EH (cell line): ENCODE measurements at places on chromosomes 7 and 10.

- peak; percentile 50 for DNase-seq
These were observed 728 bp downstream of the PARD3 start for GRCh38 chr10:34814223-34814912.

DNA sequence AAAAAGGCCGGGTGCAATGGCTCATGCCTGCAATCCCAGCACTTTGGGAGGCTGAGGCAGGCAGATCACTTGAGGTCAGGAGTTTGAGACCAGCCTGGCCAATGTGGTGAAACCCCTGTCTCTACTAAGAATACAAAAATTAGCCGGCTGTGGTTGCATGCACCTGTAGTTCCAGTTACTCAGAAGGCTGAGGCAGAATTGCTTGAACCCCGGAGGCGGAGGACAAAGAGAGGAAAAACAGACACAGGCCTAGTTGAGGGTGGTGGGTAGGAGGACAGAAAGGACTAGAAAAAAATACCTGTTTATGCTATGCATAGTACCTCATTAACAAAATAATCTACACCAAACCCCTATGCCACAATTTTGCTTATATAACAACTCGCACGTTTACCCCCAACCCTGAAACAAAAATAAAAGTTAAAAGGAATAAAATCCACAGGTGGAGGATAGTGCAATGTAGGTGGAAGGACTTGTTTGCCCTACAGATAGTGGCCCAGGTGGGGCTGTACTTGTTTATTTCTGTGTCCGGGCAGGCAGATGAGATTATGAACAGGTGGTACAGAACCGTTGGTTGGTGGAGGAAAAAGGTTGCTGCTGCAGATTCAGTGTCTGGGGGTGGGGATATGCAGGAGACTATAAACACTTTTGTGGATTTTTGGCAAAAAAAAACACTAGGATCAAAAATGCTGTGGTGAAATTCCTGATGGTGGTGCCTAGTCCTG, 5.1 kb downstream of the ZNF680 start:
- no peak for DNase-seq

- DNase-seq: no peak
These were observed 199.9 kb downstream of the CAMK1D start for GRCh38 chr10:12549297-12549696.

GRCh38 chr10:15152556-15152955, 15.9 kb downstream of the NMT2 start:
- DNase-seq: no peak

- peak; percentile 47 for DNase-seq
These were observed 14.9 kb upstream of the PON3 start for GRCh38 chr7:95411036-95411435.

GRCh38 chr10:4807761-4808507, 18.1 kb upstream of the AKR1E2 start:
- DNase-seq: peak; percentile 91

GRCh38 chr7:39459636-39460035, 106.6 kb upstream of the YAE1 start:
- no peak for DNase-seq

GRCh38 chr7:139718141-139718540, 59.7 kb downstream of the HIPK2 start:
- no peak for DNase-seq

DNA sequence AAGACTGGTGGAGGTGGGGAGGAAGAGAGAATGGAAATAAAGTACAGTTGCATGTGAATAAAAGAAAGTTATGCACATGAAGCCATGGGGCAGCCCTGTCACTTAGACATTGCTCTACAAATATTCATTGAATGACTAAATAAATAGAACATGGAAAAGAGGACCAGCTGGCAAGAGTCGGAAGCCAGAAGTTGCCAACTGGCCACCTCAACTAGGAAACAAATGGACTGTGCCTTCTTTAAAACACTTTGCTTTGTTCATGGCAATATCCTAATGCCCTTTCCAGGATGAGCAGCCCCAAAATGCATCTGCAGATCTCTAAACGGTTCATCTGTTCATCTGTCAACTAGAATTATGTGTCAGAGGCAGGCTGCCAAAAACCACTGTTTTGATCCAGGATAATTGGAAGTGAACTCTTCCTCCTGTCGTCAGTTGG, 157.3 kb downstream of the NOC3L start:
- DNase-seq: peak; percentile 46

GRCh38 chr10:121510201-121510771, 88.0 kb downstream of the FGFR2 start:
- DNase-seq: peak; percentile 50

GRCh38 chr10:50431791-50432190, 180.5 kb upstream of the ASAH2 start:
- peak; percentile 60 for DNase-seq

DNA sequence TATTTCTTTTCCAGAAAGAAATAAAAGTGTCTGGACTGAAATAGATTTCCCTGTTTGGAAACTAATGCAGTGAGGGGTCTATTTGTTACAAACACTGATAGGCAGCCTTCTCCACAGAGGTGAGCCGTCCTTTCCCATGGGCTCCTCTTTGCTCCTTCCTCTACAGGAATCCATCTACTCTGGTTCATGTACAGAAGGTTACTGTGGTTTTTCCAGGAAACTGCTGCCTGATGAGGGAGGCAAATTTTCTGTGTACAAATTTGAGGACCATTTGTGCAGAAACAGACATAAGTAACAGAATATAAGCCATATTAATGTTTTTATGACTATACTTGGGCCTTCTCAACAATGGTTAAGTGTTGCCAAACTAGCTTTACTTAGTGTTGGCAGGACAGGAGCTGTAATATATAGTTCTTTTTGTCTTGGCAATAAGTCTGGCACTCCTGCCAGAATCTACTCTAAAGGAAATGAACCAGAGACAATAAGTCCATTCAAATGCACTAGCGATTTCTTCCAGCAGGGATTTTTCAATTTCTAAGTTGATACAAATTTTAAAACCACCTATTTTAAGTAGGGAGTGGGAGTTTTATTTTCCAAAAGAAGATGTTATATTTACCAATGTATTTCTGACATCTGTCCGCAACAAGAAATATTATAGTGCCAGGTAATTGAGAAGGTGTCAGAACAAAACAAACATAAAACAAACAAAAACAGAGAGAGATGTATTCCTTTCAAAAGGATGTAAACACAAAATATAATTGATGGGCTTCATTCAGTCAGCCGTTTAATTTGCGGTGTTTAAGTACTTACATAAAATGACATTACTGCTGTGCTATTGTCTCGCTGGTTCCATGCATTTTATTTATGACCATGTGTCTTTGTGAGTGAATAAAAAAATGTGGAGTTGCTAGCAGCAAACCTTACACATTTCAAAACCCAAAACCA, 91.0 kb upstream of the NFE2L3 start:
- DNase-seq: no peak

- no peak for DNase-seq
These were observed 307.0 kb downstream of the PTPRN2 start for GRCh38 chr7:158280448-158281144.

GRCh38 chr7:30263090-30263710, 21.2 kb upstream of the ZNRF2 start:
- DNase-seq: no peak

DNA sequence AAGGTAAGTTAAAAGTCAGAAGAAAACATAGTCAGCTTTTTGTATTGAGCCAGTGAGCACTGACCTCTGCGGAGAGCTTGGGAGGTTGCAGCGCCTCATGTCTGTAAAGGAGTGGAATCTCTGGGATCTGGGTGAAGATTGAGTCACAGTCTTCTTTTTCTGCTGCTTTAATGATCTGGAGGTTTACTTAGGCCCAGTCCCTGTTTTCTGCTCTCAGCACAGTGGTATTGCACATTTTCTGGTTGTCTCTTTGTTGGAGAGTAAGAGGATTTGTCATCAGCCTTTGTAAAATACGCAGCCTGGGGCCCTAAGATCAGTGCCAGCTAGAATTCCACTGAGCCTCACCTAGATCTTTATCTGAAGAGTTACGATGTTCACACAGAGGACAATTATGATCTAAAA, 58.3 kb upstream of the GJD4 start:
- peak; percentile 91 for DNase-seq

- DNase-seq: no peak
These were observed 46.1 kb downstream of the TNPO3 start for GRCh38 chr7:129008645-129009414.

GRCh38 chr7:122136078-122136477, 8.0 kb downstream of the AASS start:
- peak; percentile 14 for DNase-seq

- no peak for DNase-seq
These were observed 10.9 kb upstream of the ZFAND2A start for GRCh38 chr7:1170741-1171501.

GRCh38 chr7:96224685-96225084, 97.2 kb downstream of the SLC25A13 start:
- DNase-seq: no peak

- DNase-seq: no peak
These were observed 21.1 kb downstream of the KNDC1 start for GRCh38 chr10:133180965-133181639.

DNA sequence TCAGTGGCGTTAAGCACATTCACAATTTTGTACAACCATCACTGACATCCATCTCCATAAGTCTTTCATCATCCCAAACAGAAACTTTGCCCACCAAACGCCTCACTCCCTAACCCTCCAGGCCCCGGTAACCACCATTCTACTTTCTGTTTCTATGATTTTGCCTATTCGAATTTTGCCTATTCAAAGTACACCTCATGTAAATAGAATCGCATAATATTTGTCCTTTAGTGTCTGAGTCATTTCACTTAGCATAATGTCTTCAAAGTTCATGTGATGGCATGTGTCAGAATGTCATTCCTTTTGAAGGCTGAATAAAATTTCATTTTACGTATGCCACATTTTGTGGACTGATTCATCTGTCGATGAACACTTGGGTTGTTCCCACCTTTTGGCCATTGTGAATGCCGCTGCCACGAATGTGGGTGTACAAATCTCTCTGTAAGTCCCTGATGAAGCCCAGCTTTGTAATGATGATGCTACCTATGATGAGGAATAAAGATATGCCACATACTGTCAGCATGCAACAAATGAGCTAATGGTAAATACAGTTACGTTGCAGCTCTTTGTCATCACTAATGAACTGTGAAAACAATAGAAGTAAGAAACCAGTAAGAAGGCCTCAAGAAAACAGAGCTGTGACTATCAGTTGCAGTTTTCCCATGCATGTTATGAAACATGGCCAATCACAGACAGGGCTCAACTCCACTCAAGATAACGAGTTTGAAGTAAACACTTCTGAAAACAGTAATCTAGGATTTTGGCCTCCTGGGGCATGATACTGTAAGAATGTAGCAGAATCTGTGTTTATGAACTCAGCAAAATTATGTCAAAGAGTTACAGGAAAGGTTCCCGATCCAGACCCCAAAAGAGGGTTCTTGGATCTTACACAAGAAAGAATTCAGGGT, 120.0 kb downstream of the ADAM12 start:
- no peak for DNase-seq

DNA sequence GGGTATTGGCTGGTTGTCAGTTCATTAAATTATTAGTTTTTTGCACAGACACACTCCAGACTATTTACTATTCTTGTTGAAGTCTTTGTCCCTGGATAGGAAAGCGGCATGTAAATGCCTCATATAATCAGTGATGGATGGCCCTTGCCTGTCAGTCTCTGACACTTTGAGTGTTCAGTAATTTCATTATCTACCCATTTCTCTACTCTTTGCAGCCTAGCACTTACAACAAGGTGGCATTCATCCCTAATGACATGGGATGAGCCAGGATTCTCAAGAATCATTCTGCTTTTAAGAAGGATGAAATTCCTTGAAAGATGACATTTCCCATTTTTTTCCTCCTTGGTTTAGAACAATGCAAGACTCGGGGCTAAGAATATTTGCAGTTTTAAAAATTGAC, 155.7 kb downstream of the SORCS3 start:
- DNase-seq: no peak

GRCh38 chr7:128841921-128842673, 11.9 kb downstream of the FLNC start:
- DNase-seq: peak; percentile 52

DNA sequence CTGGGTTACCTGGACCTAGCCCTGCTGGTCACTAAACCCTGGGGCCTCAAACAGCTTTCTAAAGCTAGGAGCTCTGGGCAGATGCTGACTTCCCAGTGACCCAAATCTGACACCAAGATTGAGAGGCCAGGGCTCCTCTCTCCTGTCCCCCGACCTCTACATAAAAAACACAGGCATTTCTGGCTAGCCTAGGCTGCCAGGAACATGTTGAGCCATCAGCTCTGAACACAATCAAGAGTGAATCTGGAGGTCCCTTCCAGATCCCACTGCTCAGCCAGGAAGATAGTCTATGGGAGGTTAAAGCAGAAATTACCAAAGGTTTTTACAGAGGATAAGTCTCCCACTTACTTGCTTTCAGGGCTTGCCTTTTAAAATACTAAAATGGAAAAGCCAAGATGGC, 22.1 kb upstream of the PDE1C start:
- no peak for DNase-seq

DNA sequence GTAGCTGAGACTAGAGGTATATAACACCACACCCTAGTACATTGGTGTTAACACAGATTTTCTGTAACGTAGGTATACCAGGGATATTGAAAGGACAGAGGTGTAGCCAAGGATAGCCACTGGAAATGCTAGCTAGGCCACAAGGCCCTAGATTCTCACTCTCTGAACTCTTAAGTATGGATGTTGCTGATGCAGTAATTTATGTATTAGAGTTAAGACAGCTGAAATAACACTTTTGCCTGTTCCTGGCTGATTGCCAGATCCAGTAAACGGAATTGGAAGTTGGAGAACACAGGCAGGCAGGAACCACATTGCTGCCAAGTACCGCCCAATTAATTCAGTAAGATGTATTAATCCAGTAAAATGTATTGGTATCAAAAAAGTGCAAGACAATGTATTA, 1.8 kb downstream of the CALU start:
- peak; percentile 50 for DNase-seq

GRCh38 chr10:119159332-119159731, 6.2 kb downstream of the SFXN4 start:
- no peak for DNase-seq

DNA sequence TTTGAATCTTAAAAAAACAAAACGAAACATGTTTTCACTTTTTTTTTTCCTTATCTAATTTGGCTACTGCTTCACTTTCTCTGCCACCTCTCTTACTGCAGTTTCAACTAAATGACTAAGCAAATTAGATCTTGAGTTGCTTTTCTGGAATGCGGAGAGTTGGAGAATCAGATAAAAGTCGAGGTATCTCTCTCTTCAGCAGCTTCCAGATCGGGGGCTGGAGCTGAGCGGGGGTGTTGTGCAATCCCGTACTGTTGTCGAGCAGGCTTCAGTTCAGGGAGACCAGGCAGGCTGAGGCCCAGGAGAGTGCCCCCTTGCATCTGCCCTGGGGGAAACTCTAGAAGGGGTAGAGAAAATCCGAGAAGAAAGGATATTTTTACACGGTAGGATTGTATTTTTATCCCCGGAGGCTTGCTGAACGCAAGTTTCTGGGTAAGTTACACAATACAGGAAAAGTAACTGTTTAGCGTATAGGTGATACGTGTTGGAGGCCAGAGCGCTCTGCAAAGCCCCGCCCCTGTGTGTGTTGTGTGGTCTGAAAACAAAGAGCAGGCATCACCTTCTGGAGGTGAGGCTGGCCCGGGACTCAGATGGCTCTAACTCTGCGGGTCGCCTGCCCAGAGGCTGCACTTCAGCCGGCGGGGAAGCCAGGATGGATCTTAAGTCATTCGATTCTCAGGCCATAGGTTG, 116.6 kb downstream of the KLF6 start:
- peak; percentile 87 for DNase-seq

GRCh38 chr7:35482231-35482630, 212.7 kb downstream of the HERPUD2 start:
- no peak for DNase-seq
